ENCODE measurements at places on chromosomes 12 and 14. TPM values are rescaled to one million over a fixed set of nuclear protein-coding genes. Genes with fewer than 3 reads are reported as not detected.

GRCh38 chr14:103086771-103087342 lies 2.8 kb downstream of the LBHD2 start:
- DNase-seq: no peak

The ERBB3 gene
- 5.4 TPM for total RNA-seq

- DNase-seq: no peak
Observed at GRCh38 chr12:52212701-52213563, 20.1 kb upstream of the KRT7 start.

DNA sequence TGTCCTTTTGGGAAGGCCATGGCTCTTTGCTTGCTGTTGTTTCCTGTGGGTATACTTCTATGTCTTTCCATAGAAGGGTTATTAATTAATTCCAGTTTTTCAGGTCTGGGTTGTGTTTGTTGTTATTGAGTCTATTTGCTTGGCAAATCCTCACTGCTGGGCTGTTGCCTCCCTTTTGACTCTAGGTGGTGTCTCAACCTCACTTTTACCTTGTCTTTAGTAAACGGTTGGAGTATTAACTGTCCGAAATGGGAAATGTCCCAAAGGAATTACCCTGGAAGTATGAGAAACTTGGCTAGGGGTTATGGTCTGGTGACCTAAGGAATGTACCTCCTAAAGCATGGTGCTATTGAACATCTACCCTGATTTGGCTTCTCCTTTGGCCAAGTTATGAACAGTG lies 16.7 kb downstream of the PRH1 start:
- no peak for DNase-seq

GRCh38 chr12:127640181-127640886 lies 626.6 kb upstream of the TMEM132C start:
- DNase-seq: no peak

GRCh38 chr12:78037707-78038106 lies 207.0 kb downstream of the NAV3 start:
- DNase-seq: no peak

The PLBD1 gene
- not detected for total RNA-seq

- DNase-seq: no peak
Observed at GRCh38 chr14:52073251-52073650, 4.4 kb upstream of the NID2 start.

The TMEM52B gene
- total RNA-seq: not detected

DNA sequence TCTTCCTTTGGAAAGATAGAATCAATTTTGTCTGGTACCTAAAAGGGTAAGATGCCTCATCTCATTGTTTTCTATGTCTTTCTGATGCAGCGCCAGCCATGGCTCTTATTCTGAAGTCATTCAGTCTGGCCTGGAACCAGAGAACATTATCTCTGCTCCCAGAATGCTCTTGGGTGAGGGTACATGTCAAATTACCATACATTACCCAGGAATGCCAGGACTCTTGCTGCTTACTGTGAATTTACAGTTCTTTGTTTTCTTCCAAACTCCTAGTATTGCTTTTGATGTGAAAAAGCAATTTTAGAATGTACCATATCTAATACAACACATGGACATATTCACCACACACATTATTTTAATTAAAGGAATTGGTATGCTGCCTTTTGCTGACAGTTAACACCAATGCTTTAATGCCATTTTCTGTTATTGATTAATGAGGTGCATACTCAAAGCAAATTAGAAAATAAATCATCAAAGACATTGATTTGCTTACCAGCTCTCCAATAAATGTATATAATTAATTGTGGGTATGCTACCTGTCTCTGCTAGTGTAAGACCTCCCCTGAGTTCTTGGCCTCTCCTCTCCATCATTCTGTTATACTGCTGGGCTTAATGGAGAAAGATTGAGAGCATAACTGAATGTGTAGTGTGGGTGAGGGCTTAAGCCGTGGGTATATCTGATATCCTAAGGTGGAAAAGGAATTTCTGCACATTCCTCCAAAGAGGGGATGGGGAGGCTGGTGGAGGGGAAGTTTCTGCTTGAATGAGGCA lies 337.7 kb downstream of the C12orf75 start:
- no peak for DNase-seq

The GRIP1 gene
- 0.29 TPM for total RNA-seq

All from activated CD8-positive, alpha-beta T cell treated with anti-CD3 and anti-CD28 coated beads, Interleukin-2, amount 10 ng/mL, durations not matched to agents 7 days and 5 days (primary cell).